ENCODE measurements at places on chromosomes 13 and 19.

DNA sequence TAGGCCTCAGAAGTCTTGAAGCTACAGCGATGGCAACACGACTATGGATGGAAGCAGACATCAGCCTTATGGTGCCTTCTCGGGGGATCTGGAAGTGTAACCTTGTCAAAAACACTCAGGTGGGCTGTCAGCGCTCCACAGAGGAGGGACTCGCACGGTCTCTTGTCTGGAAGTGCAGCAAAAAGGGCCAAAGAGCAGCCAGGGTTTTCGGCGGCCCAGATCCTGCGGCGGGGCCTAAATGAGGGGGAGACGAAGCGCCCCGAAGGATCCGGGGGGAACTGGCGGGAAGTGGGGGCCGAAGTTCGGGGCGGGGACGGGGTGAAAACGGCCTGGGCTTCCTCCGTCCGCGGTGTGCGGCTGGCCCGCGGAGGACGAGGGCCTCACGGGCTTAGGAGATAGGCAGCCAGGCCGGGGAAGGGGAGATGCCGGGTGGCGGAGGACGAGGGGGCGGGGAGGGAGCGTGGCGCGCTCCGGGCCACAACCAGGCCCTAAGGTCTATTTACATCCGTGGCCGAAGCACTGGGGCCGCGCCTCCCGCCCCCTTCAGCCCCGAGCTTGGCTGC lies 637 bp downstream of the RANBP3 start:
- peaks cover 4% of the 10 kb centered on the region for H3K36me3 ChIP-seq
- H3K4me3 ChIP-seq, result peak overlapping the region; percentile 97
- peaks cover 29% of the 10 kb centered on the region for H3K4me1 ChIP-seq
- DNase-seq, result no peak

DNA sequence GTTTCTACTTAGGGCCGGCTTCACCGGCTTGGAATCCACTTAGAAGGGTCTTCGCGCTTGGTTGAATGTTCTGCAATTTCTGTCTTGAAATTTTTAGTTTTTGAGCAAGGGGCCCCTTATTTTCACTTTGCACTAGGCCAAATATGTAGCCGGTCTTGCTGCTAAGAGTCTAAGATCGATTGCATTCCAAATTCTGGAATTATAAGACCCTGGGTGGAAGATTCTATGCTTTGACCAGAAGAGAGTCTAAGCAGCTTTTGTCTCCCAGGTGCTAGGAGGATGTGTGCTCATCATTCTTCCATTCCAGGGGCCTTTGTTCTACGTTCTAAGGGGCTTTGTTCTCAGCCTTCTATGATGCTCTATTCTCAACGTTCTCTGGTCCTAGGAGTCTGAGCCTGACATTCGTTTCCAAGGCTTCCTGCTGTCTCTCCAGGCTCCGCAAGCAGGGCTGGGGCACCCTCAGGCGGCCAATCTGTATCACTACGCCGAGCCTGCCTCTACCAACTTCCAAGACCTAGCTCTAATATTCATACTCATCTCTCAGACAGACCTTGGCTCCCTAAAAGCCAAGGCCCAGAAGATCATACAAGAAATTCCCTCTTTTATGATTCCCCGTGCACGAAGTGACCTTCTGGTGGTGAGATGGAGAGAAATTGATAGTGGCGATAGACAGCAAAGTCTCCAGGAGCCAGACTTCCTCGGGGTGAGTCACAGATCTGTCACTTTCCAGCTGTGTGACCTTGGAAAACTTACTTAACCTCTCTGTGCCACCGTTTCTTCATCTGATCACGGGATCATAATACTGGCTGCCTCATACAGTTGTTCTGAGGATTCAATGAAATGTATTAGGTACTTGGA lies 982 bp upstream of the DACT3 start:
- no peaks in the 10 kb centered on the region for H3K27me3 ChIP-seq
- H3K4me3 ChIP-seq, result peak overlapping the region; percentile 18
- H3K36me3 ChIP-seq, result no peaks in the 10 kb centered on the region
- peak overlapping the region; percentile 55 for H3K27ac ChIP-seq
- peaks cover 20% of the 10 kb centered on the region for H3K4me1 ChIP-seq

DNA sequence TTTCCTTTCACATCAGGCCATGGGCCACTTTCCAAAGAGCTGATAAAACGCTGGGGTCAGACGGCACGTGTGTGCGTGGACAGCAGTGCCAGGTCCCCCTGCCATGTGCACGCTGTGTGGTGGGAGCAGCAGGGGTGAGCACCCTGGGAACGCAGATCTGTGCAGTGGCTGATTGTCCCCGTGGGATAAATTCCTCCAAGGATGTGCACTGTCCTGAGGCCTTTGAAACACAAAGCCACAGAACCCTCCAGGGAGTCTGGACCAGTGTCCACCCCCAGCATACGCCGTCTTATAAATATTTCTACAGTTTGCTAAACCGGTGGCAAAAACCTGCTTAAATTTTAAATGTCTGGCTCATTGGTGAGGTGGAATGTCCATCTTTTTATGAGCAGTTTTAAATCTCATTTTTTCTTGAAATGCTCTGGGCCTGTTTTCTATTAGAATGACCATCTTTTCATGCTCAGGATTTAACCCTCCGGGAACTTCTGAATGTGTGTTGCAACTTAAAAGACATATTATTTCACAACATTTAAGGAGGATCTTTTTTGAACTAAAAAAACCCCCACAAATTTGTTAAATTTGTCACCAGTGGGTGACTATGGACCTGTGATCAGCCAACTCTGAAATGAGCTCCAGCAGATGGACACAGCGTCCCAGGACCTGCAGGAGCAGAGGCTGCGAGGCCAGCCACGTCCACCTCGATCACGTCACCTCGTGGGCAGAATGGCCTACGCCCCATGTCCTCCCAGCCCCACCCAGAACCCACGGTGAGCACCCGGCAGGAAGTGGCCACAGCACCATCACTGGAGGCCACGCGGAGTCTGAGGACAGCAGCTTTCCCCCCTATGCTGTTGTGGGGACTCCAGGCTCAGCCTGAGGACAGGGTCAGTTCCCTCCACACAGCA lies 68.6 kb downstream of the RASA3 start:
- H3K4me1 ChIP-seq, result peaks cover 26% of the 10 kb centered on the region
- H3K27ac ChIP-seq, result peak overlapping the region; percentile 99
- no peak overlapping the region for H3K4me3 ChIP-seq
- H3K27me3 ChIP-seq, result no peaks in the 10 kb centered on the region
- DNase-seq, result peak; percentile 20

DNA sequence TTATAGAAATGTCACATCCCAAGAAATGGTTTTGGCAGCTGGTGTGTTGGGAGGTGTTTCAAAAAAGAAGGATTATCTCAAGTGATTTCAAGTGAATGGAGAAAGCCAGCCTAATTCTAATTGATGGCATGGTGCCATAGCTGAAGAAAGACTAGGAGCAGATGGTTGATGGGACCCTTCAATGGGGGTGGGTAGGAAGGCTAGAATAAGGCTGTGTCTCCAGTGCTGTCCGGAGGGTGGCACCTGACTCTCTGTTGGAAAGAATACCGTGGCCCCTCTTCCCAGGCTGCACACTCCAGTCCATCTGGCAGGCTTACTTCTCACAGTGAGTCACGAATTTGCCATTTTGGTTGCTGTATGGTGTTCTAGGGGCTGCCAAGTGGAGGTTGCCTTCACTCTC lies 51.0 kb upstream of the GPR12 start:
- no peak overlapping the region for H3K27ac ChIP-seq
- H3K36me3 ChIP-seq, result no peaks in the 10 kb centered on the region
- no peak for DNase-seq
- no peak overlapping the region for H3K4me3 ChIP-seq

GRCh38 chr13:21123956-21124355 lies 52.4 kb downstream of the SKA3 start:
- no peak for DNase-seq
- H3K4me1 ChIP-seq, result no peaks in the 10 kb centered on the region
- H3K27ac ChIP-seq, result no peak overlapping the region
- no peaks in the 10 kb centered on the region for H3K27me3 ChIP-seq
- H3K4me3 ChIP-seq, result no peak overlapping the region

Data from thyroid gland (tissue), 4 donors.